Activated naive CD4-positive, alpha-beta T cell treated with anti-CD3 and anti-CD28 coated beads, Interleukin-2, amount 50 U/mL, for 16 hours (primary cell): ENCODE measurements at places on chromosomes 4 and X.

- no peak for DNase-seq
Observed at GRCh38 chr4:120844528-120844921, 78.0 kb downstream of the PRDM5 start.

- no peak for DNase-seq
Observed at GRCh38 chrX:20527558-20528011, 260.9 kb upstream of the RPS6KA3 start.

DNA sequence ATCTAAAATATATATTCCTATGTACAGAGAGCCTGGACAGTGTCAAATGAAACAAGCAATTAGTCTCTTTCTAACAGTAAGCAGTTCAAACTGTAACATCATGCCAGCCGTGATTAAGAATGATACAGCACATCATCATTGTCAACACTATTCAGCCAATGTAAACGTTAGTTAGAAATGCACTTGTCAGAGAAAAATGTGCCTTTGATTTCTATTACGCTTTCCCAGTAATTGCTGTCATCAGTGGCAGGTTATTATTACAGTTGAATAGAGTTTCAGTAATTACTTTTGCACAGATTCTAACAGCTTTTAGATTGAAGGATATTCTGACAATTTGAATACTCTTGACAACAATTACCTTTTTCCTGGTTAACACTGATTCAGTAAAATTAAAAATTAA lies 1007.1 kb downstream of the SH3BGRL start:
- no peak for DNase-seq

- DNase-seq: no peak
Observed at GRCh38 chr4:146490106-146490505, 31.6 kb downstream of the SLC10A7 start.

- no peak for DNase-seq
Observed at GRCh38 chrX:108439426-108439942, at the start of gene COL4A5. Gene COL4A5 (plus strand): TSS chrX:108439838. CDS start chrX:108440126, 288 bp downstream.

- no peak for DNase-seq
Observed at GRCh38 chrX:111035256-111035655, 60.7 kb upstream of the PAK3 start.

GRCh38 chrX:118222421-118222820 lies 105.8 kb upstream of the KLHL13 start:
- no peak for DNase-seq

DNA sequence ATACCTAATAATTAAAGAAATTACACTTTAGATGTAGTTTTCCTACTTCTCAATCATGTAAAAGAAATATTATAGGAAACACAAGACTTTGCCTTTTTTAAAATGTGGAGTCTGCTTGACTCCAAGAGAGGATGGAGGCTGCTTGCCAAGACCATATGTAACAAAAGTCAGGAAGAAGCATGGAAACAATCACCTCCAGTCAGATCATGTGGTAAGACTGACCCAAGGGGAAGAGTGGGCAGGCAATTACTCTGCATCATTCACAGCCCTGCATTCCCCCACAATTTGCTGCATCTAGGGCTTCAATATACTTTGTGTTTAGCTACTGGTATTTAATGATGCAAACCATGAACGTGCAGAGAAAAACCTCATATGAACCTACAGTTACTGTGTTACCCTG lies 78.0 kb upstream of the RXFP1 start:
- no peak for DNase-seq

- no peak for DNase-seq
Observed at GRCh38 chrX:554271-554670, 76.3 kb upstream of the SHOX start.

- DNase-seq: no peak
Observed at GRCh38 chr4:26020881-26021280, 106.9 kb downstream of the SMIM20 start.

DNA sequence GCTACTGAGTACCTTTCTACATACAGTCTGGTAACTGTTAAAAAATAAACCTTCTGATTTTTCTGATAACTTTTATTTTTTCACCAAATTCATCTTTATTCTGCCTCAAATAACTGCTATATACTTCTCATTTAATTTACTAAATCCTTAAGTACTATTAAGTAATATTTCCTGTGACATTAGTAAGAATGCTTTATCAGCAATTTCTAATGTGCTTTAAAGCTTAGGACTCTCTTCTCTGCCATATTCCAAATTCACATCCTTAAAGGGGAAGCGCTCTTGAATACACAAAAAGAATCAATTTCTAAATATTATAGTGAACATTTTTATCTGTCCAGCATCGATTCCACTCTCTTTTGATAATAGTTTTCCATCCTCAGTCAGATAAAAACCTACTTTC lies 81.1 kb downstream of the DCAF8L2 start:
- DNase-seq: no peak

- DNase-seq: no peak
Observed at GRCh38 chrX:50779694-50780093, 34.3 kb downstream of the SHROOM4 start.

DNA sequence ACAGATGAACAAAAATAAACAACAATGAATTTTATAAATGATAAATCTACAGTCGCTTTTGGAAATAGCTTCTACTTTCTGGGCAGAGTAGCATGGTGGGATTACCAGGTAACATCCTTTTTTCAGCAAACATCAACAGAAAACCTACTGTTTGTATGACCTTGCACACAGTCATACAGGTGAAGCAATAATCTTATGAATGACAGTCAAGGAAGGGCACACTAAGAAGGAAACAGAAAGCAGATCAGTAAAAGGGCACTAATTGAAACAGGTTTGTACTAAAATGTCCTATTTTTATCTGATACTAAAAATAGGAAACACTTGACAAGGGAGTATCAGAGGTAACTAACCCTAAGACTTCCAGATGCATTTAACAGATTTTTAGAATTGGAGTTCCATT lies 108.9 kb downstream of the DLG3 start:
- no peak for DNase-seq

DNA sequence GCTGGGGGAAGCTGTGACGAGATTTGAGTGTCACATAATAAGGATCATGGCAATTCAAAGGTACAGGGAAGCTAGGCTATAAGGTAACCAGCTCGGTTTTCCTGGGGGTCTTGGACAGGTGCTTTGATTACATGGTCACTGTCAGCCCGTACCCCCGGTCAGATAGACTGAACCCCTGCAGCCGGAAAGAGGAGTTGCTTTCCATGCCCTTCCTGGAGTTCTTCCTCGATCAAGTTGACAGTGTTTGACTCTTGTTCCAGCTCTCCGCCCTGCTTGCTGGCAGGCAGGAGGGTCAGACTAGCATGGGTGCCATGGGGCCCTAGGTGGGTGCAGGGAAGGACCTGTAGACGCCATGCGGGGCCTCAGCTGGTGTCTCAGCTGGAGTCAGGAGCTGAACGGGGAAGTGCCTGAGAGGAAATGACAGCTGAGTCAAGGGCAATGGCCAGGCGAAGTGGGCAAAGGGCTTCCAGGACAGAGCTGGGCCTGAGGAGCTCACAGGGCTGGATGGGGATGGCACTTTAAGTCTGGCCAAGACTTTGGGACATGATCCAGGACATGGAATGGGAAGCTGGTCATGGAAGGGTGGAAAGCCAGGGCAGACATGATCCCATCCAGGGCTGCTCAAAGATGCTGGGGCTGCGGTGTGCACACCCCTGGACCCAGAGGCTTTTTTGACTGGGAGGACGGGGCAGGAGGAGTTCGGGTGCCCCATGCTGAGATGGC lies 1.6 kb downstream of the TMEM187 start:
- DNase-seq: no peak

GRCh38 chrX:132216283-132216682 lies 3.0 kb downstream of the RAP2C start:
- DNase-seq: no peak

DNA sequence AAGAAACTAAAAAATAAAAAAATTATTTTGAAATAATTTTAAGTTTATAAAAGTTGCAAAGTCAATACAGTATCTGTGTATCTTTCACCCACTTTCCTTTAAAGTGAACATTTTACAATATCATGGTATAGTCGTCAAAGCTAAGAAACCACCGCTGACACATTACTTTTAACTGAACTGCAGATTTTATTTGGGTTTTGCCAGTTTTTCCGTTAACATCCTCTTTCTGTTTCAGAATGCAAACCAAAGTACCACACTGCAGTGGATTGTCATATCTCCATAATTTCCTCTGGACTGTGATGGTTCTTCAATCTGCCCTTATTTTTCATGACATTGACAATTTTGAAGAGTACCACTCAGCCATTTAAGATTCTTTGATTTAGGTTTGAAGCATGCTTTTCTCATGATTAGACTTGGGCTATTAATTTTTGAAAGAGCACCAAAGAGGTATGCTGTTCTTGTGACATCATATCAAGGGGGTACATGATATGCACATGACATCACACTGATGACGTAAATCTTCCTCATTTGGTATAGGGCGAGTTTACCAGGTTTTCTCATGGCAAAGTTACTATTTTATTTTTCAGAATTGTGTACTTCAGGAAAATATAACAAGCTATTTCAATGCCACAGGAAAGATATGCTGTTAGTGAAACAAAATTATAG lies 3.6 kb upstream of the CXCL1 start:
- DNase-seq: no peak

DNA sequence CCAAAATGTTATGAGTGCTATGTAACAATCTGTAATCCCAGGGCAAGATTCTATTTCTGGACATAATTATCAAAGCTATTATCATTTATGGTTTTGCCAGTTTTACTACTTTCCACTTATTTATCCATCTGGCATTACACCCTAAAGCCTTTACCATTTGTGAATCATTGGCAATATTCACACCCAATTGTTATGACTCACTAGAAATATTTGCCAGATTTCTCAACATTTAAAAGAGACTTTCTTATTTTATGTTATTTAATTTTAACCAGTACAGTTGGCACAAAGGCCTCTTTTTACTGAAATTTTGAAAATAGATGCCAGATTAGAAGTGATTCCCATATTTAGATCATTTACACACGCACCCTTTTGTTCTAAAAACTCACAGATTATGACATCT lies 242.7 kb upstream of the WDFY3 start:
- no peak for DNase-seq

- no peak for DNase-seq
Observed at GRCh38 chr4:9942921-9943600, 78.2 kb downstream of the SLC2A9 start.

GRCh38 chrX:68574240-68574639 lies 73.2 kb upstream of the STARD8 start:
- no peak for DNase-seq

GRCh38 chr4:122832732-122833131 lies 6.1 kb downstream of the FGF2 start:
- DNase-seq: no peak

DNA sequence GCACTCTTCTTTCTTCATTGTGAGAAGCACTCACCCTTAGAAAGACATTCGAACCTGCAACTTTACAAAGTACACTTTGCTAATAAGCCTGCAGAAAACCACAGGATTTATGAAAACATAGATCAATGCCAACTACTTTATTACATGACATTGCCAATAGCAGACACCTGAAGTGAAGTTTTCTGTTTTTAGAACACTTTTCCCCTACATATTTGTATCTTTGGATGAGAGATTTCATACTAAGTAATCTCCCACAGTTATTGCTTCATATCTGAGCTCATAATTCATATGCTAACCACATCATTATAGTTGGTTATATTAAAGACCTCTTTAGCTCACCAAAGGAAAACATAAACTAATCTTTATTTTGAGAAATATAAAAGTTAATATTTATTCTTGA lies 276.5 kb upstream of the CTSO start:
- DNase-seq: no peak
